ENCODE measurements at places on chromosomes 2 and 18.
A peak's percentile ranks its signal among the peaks of the same experiment; 100 is the strongest.

- no peak for DNase-seq
Measured at GRCh38 chr18:48566589-48566988, 27.8 kb downstream of the CTIF start.

- DNase-seq = no peak
Measured at GRCh38 chr2:56465491-56465890, 281.7 kb downstream of the CCDC85A start.

GRCh38 chr2:26978061-26978596, 7.7 kb downstream of the MAPRE3 start:
- DNase-seq = no peak

DNA sequence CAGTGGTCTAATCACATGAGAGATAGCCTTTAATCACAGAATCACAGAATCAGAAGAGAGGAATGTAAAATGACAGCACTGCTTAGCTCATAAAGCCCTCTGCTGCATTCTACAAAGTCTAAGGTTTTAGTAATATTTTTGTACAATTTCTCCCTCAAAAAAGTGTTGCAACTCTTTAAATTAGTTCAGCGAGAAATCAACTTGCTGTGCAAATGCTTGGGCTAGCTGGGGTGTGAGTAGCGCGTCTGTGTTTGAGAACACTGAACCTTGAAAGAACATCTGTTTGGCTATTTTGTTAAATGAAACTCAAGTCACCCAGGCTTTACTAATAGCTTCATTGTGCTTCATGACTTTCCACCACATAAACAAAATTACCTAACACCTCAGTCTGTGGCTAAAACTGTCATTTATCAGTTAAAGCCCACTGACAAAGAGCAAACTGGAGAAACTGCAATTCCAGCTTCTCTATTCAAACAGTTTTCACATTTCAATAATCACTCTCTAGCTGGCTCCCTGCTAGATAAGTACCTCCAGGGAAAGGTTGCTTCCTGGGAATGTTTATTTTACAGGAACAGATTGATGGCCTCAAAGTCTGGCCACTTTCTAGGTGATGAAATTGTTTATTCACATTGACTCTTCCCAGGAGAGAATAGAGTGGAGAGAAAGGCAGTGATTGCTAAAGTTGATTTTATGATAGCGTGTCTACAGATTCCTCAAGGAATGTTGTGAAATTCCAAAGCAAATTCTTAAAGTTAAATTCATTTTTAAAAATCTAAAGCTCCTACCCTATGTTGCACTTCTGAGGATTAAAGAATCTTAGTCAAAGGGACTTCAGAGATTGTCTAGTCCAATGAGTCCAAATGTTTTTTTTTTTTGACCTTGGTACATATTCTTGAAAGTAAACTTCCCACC, 36.0 kb upstream of the STAT1 start:
- DNase-seq = no peak

DNA sequence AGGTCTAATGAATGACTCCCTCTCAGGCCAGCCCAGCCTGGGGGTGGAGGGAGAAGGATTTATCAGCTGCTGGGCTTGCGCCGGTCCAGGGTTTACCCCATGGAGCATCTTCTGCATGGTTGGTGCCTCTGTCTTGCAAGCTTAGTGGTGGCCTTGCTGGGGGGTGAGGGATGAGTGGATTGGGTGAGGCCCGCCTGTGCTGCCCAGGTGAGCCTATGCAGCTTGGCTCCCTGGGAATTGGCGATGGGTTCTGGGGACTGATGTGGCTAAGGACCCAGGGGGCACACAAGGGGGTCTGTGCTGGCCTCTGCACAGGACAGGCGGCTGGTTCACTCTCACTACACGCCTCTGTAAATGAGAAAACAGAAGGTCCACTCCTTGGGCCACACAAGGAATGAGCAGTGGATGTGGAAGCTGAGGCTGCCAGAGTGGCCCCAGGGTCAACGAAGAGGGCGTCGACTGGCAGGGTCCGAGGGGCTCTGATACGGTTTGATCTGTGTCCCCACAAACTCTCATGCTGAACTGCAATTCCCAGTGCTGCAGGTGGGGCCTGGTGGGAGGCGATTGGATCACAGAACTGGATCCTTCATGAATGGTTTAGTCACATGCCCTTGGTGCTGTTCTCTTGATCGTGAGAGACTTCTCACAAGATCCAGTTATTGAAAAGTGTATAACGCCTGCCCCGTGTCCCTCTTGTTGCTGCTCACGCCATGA, 151.6 kb upstream of the HDAC4 start:
- no peak for DNase-seq

DNA sequence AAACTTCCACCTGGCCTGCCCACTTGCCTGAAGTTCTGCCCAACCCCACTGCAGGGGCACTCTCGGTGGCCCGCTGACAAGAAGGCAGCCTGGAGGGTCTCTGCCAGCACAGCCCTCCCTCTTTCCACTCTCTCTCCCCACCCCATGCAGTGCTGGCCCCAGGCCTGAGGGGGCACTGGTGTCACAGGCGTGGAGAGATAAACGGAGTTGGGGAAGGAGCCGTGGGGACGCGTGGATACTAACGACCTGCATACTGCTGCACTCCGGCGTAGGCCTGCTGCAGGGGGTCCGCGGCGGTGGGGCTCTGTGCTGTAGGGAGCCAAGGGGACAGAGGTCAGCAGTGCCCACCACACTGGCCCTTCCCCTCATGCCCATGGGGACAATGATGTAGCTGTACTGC, 299.3 kb downstream of the CELF4 start:
- no peak for DNase-seq

DNA sequence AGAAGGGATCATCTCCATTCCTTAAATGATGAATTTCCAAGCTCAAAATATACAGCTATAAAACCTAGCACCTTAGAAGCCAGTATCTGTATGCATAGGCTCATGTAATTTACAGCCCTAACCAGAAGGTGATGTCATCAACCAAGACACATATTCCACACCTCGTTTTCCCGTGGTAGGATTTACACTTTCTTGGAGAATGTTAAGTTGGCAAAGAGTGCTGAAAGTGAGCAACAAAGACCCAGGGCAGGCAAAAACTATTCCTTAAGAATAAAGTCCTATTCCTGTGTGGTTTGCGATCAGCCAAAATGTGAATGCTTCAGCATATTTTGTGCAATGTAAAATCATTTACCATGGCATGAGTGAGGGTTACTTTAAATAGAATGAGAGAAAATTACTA, 247.1 kb downstream of the OSR1 start:
- DNase-seq = no peak

DNA sequence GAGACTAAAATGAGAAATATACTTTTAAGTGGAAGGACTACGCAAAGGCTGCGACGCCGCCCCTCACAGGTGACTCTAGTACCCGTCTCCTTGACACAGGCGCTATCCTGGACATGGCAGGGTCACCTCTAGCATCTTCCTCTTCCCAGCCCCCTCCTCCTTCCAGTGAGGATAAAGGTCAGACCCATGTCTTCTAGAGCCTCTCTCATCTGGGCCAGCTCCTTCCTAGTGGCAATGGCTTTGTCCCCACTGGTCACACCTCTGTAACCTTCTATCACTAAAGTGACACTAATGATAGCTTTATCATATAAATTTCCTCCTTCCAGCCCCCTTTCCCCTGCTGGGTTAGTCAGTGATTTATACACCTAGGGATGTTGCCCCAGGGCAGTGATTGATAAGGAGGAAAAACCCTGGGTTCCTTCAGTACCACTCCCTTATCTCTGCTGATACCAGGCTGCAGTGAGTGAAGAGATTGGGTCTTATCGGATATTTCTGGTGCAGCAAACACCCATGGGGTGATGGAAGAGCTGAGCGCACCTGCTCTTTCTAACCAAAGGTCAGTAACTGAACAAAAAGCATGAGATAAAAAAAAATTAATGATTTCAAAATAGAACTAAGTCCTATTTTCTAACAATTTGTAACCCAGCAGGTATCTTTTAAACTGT, 62.0 kb upstream of the FZD5 start:
- DNase-seq = no peak

GRCh38 chr2:96114903-96115581, 1.3 kb downstream of the ADRA2B start:
- DNase-seq = no peak

DNA sequence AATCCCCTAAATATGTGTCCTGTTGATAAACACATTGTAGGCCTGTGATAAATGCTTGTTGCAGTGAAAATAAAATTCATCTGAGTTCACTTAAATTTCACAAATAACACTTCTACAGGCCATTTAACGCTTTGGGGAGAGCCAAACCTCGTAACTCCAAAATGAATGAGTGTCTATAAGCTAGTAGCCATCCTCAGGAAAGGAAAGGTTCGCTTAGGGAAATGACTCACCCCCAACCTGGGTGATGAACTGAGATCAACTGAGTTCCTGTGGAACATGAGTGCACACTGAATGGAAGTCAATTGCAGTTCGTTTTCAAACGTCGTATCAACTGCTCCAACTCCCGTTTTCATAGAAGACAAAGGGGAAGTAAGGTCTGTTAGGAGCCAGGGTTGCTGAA, 527.6 kb upstream of the ID2 start:
- no peak for DNase-seq

GRCh38 chr2:3457524-3458395, 61.6 kb downstream of the ADI1 start:
- DNase-seq = no peak

DNA sequence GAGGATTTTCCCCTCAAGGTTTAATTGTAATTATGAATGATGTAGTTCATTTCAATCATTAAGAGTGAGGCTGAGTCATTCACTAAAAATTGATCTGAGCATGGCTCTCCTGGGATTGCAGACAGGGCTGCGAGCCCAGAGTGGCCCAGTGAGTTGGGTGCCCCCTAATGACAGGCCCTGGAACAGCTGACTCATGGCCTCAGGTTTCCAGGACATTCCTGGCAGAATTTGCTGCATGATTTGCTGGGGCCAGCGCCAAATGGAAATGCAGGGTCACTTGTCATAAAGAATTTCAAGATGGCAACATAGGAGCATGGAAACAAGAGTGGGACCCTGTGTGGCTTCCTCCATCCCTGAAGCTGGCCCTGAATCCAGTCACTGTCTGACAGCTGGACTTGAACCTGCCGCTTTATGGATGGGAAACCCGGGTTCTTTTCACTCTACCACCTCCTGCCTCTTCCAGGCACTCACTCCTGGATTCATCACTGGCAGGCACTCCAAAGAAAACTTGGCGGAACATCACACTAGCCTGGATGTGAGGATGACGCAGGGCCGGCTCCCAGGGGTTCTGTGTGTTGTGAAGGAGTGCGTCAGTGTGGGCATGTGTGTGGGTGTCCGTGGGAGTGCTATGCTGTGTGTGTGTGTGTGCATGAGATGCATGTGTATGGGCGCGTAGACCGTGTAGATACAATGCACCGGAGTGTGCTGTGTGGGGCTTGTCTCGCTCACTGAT, 15.2 kb downstream of the OTOF start:
- peak; percentile 67 for DNase-seq

DNA sequence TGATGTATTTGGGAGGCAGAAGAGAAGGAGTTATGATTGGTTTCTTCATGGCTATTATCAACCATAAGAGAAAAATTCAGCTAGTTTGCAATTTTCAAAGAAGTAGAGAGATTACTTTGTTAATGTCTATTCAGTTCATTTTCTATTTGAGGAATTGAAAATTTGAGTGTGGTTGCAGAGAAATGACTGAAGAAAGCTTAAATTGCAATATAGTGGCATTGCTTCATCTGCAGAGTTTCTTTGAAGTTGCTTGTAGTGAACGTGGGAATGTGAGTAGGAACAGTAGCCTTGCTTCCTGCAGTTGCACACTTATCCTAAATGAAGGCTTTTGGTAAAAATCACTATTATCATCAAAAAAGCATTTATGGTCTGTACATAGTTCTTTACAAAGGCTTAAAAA, 14.7 kb upstream of the CYRIA start:
- DNase-seq = no peak

- peak; percentile 19 for DNase-seq
Measured at GRCh38 chr18:44051026-44051425, 629.7 kb upstream of the SETBP1 start.

GRCh38 chr2:589281-590130, 87.7 kb downstream of the TMEM18 start:
- no peak for DNase-seq

DNA sequence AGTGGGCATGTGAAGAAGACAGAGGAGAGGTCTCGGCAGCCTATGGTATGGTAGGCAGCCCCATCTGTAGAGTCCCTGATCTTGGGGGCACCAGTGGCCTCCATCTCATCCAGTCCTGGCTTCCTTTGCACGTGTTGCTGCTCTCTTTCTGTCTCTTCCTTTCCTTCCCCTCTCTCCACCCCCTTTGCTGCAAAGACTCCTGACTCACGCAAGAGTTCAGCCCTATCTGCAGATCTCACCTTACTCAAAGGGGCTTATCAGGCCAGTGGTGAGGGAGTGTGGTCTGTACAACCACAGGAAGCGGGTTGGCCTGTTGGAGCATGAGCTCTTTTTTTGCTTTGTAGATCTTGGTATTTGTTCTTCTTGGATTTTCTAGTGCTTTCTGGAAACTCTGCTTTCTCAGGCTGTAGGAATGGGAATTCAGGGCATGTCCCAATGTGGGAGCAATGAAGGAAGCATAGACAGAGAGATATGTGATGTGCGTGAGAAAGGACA, 14.6 kb upstream of the NT5DC4 start:
- no peak for DNase-seq

DNA sequence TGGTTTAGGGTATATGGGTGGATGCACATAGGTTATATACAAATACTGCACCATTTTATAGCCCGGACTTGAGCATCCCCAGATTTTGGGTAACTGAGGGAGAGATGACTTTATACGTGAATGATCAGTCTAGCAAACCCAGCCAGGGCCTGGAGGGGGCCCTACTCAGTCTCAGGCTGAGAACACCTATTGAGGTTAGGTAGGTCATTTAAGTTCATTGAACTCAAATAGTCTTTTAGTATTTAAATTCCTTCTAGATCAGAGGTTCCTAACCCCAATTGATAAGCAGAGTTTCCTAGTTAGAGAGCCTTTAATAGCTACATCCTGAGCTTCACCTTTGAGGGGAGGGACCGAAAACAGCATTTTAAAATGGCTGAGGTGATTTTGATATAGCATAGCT, 487.0 kb downstream of the DCC start:
- no peak for DNase-seq

DNA sequence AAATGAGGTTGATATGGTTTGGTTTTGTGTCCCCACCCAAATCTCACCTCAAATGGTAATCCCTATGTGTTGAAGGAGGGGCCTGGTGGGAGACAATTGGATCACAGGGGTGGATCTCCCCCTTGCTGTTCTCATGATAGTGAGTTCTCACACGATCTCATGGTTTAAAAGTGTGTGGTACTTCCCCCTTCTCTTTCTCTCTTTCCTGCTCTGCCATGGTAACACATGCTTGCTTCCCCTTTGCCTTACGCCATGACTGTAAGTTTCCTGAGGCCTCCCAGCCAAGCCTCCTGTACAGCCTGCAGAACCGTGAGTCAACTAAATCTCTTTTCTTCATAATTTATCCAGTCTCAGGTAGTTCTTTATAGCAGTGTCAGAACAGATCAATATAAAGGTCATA, 24.7 kb upstream of the FAM124B start:
- DNase-seq = no peak

- no peak for DNase-seq
Measured at GRCh38 chr2:29871541-29871940, 49.8 kb downstream of the ALK start.

- DNase-seq = no peak
Measured at GRCh38 chr2:138327967-138328366, 173.6 kb upstream of the SPOPL start.

GRCh38 chr2:196170213-196170605, 1.2 kb downstream of the STK17B start:
- no peak for DNase-seq

All from COLO829 (cell line).